ENCODE measurements at places on chromosomes 3 and 15. TPM values are rescaled to one million over a fixed set of nuclear protein-coding genes. Genes with fewer than 3 reads are reported as not detected.

Gene CISH
- 0.38 TPM for total RNA-seq

Gene CLCN2
- total RNA-seq = 2.1 TPM

Gene CPNE9
- total RNA-seq = not detected

Gene POLQ
- 1.6 TPM for total RNA-seq

Gene CCRL2
- total RNA-seq = 1.3 TPM

Gene ECE2
- total RNA-seq = not detected

Gene PPP1R14D
- total RNA-seq = not detected

Gene C15orf62
- total RNA-seq = 0.39 TPM

Gene TICRR
- total RNA-seq = 2.7 TPM

Gene CLSTN2
- 0.13 TPM for total RNA-seq

Gene SEMA7A
- total RNA-seq = 0.51 TPM

Gene ZNF662
- 1.0 TPM for total RNA-seq

Measured in dermis microvascular lymphatic vessel endothelial cell (primary cell).